ENCODE measurements at places on chromosomes 11 and 22.

GRCh38 chr11:128705124-128705920, 11.4 kb downstream of the FLI1 start:
- DNase-seq = no peak

DNA sequence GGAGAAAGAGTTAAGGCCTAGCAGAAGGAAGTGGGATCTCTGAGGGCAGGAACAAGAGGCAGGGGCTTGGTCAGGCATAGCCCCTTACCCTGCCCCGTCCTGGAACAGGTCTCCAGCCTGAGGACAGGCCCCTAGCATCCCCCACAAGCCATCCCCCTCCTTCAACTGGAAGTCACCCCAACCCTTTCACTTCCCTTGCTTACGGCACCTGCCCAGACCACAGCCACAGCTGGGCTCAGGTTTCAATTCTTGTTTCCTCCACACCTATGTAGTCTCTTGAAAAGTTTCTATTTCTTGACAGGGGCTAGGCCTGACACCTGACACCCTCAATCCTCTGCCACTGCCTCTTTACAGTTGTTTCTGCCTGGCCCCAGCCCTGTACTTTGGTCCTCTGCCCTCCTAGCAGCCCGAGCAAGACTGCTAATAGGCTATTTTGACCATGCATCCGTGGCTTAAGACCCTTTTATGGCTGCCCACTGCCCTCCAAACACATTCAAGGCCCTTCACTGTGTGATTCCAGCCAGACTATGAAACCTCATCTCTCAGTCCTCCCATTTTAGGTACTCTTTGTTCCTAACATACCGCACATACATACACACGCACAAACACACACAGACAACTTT, 10.9 kb upstream of the FCHSD2 start:
- DNase-seq = no peak

GRCh38 chr11:64533501-64533900, 57.5 kb upstream of the SLC22A12 start:
- DNase-seq = no peak

DNA sequence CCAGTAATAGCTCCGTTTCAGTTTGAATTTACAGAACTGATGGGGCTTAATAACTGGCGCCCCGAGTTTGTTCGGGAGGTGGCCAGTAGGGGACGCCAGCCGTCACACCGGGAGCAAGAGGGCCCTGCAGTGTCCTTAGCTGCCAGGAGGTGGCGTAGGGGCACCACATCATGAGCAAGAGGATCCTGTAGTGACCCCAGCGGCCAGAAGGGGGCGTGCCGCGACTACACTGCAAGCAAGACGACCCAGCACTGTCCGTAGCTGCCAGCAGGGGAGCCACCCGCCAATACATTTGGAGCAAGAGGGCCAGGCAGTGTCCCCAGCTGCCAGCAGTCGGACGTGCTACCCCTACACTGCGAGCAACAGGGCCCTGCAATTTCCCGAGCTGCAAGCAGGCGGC, 663.7 kb upstream of the B3GAT1 start:
- DNase-seq = no peak

DNA sequence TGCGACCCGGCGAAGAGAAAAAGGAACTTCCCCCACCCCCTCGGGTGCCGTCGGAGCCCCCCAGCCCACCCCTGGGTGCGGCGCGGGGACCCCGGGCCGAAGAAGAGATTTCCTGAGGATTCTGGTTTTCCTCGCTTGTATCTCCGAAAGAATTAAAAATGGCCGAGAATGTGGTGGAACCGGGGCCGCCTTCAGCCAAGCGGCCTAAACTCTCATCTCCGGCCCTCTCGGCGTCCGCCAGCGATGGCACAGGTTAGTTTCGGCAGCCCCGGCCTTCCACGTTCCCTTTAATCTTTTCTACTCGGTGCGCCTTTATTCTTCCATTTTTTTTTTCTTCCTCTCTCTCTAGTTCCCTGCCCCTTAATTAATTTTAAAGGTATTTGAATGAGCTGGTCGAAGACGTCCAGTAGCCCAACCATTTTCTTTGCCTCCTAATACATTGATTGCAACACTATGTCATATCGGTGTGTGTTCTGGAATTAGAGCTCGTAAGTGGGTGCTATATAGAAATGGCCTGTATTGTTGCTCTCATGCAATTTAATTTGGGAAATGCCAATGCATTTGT, 537 bp downstream of the EP300 start:
- DNase-seq = no peak

- no peak for DNase-seq
Measured at GRCh38 chr11:63511048-63511748, 5.3 kb downstream of the LGALS12 start.

- no peak for DNase-seq
Measured at GRCh38 chr11:105854269-105854668, 167.8 kb downstream of the MSANTD4 start.

DNA sequence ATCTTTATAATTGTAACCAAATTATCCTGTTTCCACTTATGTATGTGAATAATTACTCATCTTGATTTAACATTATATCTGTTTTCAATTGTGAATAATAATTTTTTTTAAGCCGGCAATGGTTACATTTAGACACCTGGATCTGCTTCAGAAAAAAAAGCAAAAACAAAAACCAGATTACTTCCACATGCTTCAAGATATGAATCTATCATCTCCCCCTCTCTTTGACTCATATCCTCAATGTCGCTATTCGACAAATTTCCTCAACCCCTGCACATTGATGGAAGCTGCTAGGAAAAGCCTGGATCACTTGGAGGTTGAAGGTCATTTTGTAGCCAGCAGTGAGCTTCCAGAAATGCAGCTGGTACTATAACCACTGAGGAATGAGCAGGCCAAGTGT, 42.7 kb downstream of the SLC1A2 start:
- no peak for DNase-seq

DNA sequence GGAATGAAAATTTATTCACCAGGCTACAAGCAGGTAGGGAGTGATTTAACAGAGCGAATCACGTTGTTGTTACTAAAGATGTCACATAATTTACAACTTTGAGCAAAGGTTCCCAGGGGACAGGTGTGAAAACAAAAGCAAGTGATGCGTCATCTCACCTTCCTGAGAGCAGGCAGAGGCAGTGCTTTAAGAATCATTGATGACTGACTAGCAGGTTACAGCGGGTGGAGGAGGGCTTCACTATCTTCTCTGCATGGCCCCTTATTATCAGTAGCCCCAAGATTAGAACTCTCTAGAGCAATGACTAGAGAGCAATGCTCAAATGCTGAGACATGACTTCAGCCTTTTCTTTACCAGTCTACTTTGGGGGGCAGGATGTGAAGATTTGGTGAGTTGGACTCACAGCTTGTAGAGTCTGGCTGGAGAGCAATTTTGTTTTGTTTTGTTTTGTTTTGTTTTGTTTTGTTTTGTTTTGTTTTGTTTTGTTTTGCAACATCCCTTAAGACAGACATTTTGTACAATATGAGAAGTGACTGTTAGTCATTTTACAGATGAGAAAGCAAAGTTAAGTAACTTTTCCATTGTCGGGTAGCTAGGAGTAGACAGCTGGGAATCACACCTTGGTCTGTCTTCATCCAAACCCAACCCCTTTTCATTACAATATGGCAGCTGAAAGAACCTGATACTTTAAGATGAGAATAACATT, 84.8 kb downstream of the SLC1A2 start:
- DNase-seq = no peak

GRCh38 chr11:88801484-88802123, 264.2 kb downstream of the GRM5 start:
- no peak for DNase-seq

GRCh38 chr11:95991545-95991944, 67.6 kb upstream of the MTMR2 start:
- no peak for DNase-seq

DNA sequence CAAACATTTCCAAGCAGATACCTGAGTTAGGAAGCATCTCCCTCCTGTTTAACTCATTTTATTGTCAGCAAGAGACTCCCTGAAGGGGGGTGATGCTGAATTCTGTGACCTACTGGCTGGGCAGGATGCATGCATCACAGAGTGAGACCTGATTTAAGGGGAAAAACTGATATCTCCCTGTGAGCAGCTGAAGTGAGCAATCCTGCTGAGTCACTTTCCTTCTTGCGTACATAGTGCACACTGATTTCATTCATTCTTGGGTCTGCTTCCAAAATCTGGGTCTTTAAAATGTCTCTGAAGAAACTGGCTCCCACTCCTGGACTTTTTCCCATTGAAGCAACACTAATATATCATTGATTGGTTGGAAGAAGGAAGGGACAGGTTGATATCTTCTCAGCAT, 23.3 kb downstream of the P4HA3 start:
- peak; percentile 30 for DNase-seq

DNA sequence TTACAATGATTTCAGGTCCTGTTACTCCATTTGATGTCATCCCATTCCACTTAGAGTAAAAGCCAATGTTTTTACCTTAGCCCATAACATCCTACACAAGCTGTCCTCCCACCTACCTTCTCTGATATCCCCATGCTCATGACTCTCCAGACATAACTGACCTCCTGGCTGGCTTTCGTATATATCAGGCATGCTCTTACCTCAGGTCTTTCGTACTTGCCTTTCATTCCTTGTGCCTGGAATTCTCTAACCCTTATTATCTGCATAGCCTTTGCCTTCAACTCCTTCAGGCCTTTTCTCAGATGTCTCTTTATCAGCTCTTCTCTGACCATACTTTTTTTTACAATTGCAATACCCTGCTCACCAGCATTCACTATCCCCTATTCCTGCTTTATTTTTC, 10.3 kb upstream of the CYB5R2 start:
- DNase-seq = no peak

GRCh38 chr22:39984746-39985145, 10.0 kb upstream of the FAM83F start:
- no peak for DNase-seq

DNA sequence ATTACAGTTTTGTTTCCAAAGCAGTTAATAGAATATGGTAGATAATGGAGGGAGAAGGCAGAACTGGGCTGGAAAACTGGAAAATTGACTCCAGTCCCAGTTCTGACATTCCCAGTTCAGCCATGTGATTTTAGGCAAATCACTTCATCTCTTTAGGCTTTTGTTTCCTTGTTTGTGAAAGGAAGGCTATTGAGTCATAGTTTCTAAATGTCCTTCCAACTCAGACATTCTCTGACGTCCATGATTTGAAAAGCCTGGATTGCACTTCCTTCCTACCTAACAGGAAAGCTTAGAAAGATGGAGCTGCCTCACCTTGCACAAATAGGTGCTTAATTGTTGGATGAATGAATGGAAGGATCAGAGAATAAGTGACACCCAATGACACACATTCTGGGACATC, 19.8 kb upstream of the GALNT18 start:
- DNase-seq = no peak

DNA sequence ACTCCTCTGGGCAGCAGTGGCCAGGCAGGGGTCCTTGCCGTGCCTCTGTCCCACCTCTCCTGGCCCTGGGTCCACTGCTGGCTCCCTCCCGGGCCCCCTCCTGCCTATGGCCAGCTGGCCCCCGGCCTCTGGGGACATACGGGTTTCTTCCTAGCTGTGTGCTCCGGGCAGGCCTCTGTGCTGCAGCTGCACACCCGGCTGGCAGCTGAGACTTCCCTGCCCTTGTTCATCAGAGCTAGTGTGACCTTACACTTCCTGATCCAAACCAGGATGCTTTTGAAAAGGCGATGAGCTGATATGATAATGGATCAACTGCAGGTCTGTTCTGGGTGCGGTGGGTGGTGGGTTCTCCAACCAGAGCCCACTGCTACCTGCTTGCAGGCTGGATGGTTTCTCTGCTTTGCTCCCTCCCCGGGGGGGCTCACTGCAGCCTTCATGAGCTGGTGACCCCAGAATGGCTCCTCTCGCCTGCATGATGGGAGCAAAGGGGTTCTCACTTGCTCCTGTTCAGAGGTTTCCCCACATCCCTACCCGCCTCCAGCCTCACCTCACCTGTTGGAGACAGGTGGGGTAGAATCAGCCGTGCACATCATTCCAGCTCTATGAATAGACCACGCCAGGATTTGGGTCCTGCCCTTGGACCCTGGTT, 13.3 kb downstream of the B3GAT1 start:
- DNase-seq = no peak

GRCh38 chr11:78100676-78101472, 21.2 kb upstream of the NDUFC2 start:
- DNase-seq = no peak

DNA sequence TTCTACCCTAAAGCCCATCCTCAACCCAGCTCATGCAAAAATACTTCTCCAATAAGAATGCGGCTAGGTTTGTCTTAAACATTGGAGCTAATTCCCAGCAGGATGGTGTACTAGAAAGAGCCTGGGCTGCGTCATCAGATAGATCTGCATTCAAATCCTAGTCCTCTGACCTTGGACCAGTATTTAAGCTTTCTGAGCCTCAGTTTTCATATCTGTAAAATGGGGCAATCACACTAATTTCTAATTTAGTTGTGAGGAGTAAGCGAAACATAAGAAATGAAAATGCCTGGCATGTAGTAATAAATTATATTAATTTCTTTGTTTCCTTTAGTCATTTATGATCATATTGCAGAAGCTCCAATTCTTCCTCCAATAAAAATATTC, 32.2 kb upstream of the ACCSL start:
- no peak for DNase-seq

DNA sequence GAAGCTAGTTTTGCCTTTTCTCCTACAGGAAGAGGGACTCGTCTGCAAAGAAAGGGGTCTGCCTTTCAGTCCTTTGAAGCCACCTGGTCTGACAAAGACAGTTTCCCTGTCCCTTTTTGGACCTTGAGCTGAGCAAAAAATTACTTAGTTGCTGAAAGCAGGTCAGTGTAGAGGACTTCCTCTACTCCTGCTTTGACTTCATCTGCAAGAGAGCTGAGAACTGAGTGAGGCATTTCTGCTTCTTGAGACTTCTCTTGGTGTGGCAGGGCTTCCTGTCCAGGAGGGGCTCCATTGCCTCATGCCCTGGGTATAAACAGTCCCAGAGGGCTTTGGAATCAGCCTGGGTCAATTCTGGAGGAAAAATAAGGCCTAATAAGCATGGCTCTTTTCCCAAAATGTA, 73.1 kb downstream of the ZNRF3 start:
- DNase-seq = no peak

GRCh38 chr22:46579751-46580449, 40.3 kb upstream of the GRAMD4 start:
- DNase-seq = no peak

GRCh38 chr11:10544491-10545465, 3.8 kb upstream of the RNF141 start:
- DNase-seq = no peak

GRCh38 chr11:118896472-118896913, 12.8 kb downstream of the CXCR5 start:
- no peak for DNase-seq

DNA sequence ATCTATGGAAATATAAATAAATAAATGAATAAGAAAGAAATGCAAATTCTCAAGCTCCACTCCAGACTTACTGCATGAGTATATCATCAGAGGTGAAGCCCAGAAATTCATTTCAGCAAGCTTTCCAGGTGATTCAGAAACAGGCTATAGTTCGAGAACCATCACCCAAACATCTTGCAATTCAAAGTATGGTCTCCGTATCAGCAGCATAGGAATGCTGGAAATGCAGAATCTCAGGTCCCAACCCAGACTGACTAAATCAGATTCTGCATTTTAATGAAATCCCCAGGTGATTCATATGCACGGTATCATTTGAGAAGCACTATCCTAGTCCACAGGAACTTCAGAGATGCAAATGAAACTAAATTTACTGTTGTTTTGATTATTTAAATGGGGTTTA, 95.3 kb downstream of the SERGEF start:
- no peak for DNase-seq

- DNase-seq = no peak
Measured at GRCh38 chr22:25100948-25101347, 98.7 kb upstream of the CRYBB3 start.

- peak; percentile 25 for DNase-seq
Measured at GRCh38 chr11:30143098-30143705, 87.6 kb upstream of the FSHB start.
